ENCODE measurements at places on chromosomes 6 and 20. TPM values are rescaled to one million over a fixed set of nuclear protein-coding genes. Genes with fewer than 3 reads are reported as not detected.

The THEMIS gene
- 25.3 TPM for total RNA-seq

The CAGE1 gene
- total RNA-seq: 0.39 TPM

The TUBB2B gene
- not detected for total RNA-seq

The BPIFB4 gene
- total RNA-seq: not detected

GRCh38 chr6:170279426-170279825, 11.5 kb downstream of the DLL1 start:
- peaks cover 31% of the 10 kb centered on the region for H3K4me1 ChIP-seq
- no peak for DNase-seq
- no peaks in the 10 kb centered on the region for H3K27me3 ChIP-seq
- no peak overlapping the region for H3K27ac ChIP-seq

DNA sequence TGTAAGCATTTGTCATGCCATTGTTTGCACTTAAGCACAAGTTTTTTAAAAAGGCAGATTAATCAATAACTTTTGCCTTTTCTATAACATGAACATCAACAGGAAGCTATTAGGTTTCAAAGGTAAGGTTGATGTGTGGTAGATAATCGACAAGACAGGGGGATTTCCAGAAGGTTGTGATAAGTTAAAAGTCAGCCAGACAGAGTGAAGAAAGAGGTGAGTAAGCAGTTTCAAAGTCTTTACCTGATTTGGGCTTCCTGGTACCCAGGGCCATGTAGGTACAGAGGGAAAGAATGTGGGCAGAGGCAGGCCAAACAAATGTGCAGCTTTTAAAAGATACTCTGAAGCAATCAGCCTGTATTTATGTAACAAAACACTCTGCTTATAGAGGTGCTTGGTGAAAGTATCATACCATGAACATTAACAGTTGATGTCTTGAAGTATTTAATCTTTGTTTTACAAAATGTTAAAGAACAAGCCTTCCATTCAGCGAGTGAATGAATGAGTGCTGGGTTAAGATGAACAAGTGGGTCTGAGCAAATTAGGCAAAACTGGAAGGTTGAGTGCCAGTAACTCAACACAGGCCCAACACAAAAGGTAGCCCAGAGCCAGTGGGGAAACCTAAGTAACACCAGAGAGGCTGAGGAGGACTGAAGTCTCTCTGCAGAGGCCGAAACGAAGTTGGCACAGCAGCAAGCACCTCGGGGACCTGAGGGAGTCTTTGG, 60.2 kb downstream of the LRRC1 start:
- no peaks in the 10 kb centered on the region for H3K36me3 ChIP-seq
- DNase-seq: peak; percentile 39
- peaks cover 3% of the 10 kb centered on the region for H3K4me1 ChIP-seq
- H3K27me3 ChIP-seq: no peaks in the 10 kb centered on the region
- no peak overlapping the region for H3K27ac ChIP-seq

GRCh38 chr20:61300709-61301108, 48.6 kb downstream of the CDH4 start:
- no peaks in the 10 kb centered on the region for H3K36me3 ChIP-seq
- H3K27ac ChIP-seq: no peak overlapping the region
- no peak for DNase-seq
- no peaks in the 10 kb centered on the region for H3K27me3 ChIP-seq
- no peaks in the 10 kb centered on the region for H3K4me1 ChIP-seq
- no peak overlapping the region for H3K4me3 ChIP-seq

- DNase-seq: no peak
- no peak overlapping the region for H3K4me3 ChIP-seq
- no peaks in the 10 kb centered on the region for H3K36me3 ChIP-seq
- H3K4me1 ChIP-seq: no peaks in the 10 kb centered on the region
- no peak overlapping the region for H3K27ac ChIP-seq
Measured at GRCh38 chr6:115838763-115839401, 221.8 kb downstream of the FRK start.

GRCh38 chr6:34791164-34791700, 651 bp upstream of the BLTP3A start:
- DNase-seq: peak; percentile 56
- peaks cover 22% of the 10 kb centered on the region for H3K4me1 ChIP-seq
- H3K27ac ChIP-seq: peak overlapping the region; percentile 73
- peak overlapping the region; percentile 77 for H3K4me3 ChIP-seq
- H3K27me3 ChIP-seq: no peaks in the 10 kb centered on the region

DNA sequence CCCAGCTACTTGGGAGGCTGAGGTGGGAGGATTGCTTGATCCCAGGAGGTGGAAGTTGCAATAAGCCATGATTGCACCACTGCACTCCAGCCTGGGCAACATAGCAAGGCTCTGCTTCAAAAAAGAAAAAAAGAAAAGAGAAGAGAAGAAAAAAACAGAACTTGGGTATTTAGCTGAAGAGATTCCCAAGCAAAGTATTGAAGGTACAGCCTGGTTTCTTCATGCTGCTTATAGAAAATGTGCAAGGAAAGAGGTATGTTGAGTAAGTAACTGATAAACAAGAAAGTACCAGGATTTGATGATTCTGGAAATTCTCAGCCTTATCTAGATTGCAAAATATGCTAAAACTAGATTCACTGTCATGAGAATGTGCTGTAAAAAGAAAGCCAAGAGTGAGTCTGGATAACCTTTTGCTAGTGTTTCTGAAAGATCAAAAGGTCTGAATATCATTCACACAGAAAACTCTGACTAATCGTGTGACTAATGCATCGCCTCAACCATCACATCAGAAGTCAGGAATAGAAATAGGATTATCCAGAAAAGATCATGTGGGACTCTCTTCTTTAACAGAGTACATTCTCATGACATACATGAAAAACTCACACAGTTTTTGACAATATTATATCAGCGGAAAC, 32.4 kb upstream of the NOP56 start:
- no peak overlapping the region for H3K4me3 ChIP-seq
- no peaks in the 10 kb centered on the region for H3K4me1 ChIP-seq
- H3K36me3 ChIP-seq: no peaks in the 10 kb centered on the region
- H3K27ac ChIP-seq: no peak overlapping the region

DNA sequence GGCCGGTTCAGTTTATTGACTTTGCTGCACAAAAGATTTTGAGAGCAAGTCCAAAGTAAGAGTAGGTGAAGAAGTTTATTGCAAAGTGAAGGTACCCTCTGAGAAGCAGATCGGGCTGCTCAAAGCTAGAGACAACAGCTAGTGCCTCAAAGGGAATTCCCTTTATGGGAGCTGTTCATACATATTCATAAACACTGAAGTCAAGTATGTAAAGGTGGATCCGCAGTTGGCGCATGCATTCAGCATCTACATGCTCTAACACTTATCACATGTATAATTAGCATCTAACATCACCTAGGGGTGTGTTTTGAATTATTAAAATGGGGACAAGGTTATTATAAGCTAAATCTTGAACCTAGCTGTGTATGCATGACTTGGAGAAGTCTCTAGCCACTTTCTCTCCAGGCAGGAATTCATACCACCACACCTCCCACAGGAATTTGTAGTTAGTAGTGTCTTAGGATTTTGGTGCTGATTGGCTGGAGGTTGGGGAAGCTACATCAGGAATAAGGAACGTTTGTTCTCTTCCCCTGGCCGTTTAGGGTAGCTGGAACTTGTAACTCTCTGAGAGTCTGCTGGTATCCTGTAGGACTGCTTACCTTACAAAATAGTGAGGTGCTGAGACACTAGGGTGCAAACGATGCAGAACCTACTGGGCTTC, 1633.9 kb downstream of the GRIK2 start:
- no peaks in the 10 kb centered on the region for H3K36me3 ChIP-seq
- H3K4me3 ChIP-seq: no peak overlapping the region
- H3K27me3 ChIP-seq: no peaks in the 10 kb centered on the region
- no peaks in the 10 kb centered on the region for H3K4me1 ChIP-seq

DNA sequence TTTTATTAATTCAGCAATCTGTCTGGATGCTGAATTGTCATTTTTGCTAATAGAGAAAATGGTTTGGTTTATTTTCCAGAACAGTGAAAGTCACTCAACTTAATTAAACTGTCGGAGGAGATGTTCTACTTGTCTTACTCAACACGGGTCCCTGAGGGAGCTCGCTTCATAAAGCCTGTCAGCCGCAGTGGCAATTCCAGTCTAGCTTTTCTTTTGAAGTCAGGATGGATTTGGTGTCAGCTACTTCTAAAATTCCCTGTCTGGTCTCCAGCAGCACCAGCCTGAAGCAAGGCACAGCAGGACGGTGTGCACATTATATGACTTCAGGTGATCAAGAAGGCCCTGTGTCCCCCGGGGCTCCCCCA, 261.5 kb downstream of the SLC24A3 start:
- H3K27ac ChIP-seq: no peak overlapping the region
- DNase-seq: no peak
- H3K36me3 ChIP-seq: no peaks in the 10 kb centered on the region
- no peak overlapping the region for H3K4me3 ChIP-seq

- no peak overlapping the region for H3K4me3 ChIP-seq
- H3K36me3 ChIP-seq: no peaks in the 10 kb centered on the region
- H3K27me3 ChIP-seq: no peaks in the 10 kb centered on the region
Measured at GRCh38 chr6:76779068-76779467, 684.2 kb downstream of the HTR1B start.

DNA sequence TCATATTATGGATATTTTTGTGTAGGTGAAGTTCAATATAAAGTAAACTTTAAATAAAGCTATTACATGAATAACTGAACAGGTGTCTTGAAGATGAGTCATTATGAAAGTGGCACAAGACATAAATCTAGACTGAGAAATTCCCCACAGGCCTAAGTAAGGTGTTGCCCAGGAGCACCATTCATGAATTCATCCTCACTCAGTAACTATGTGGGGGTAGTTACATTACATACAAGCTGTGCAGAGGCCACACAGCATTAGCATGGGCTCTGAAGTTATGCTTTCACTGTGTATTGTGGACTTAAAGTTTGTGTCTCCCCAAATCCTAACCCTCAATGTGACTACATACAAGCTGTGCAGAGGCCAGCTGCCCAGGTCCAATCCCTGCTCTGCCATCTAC, 65.9 kb downstream of the BCAS1 start:
- no peak overlapping the region for H3K4me3 ChIP-seq
- no peaks in the 10 kb centered on the region for H3K27me3 ChIP-seq
- H3K27ac ChIP-seq: no peak overlapping the region
- no peaks in the 10 kb centered on the region for H3K36me3 ChIP-seq

GRCh38 chr6:3987053-3987452, 91.9 kb downstream of the FAM217A start:
- no peaks in the 10 kb centered on the region for H3K27me3 ChIP-seq
- DNase-seq: no peak
- peaks cover 7% of the 10 kb centered on the region for H3K4me1 ChIP-seq
- no peaks in the 10 kb centered on the region for H3K36me3 ChIP-seq
- H3K27ac ChIP-seq: no peak overlapping the region
- no peak overlapping the region for H3K4me3 ChIP-seq

GRCh38 chr6:12403201-12403826, 113.2 kb downstream of the EDN1 start:
- no peak for DNase-seq
- H3K36me3 ChIP-seq: no peaks in the 10 kb centered on the region
- H3K4me1 ChIP-seq: no peaks in the 10 kb centered on the region
- no peak overlapping the region for H3K4me3 ChIP-seq
- H3K27ac ChIP-seq: no peak overlapping the region
- peaks cover 3% of the 10 kb centered on the region for H3K27me3 ChIP-seq

DNA sequence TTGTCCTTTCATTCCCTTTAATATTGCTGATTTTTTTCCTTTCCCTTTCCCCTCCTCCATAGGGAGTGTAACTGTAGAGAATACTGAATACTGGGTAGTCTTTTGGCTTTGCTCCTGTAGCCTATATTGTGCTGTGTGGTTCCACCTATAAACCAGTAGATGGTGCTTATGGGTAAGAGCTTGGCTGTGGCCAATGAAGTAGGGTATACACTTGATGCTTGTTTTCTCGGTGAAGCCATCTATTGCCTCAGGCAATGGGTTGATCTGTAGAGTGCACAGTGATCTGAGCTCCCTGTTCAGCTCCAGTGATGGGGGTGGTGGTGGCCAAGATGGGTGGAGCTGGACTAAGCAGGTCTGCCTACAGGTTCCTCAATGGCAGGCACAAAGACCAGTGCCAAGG, 203.3 kb upstream of the IMPG1 start:
- H3K27ac ChIP-seq: no peak overlapping the region
- no peak overlapping the region for H3K4me3 ChIP-seq
- no peaks in the 10 kb centered on the region for H3K36me3 ChIP-seq
- DNase-seq: no peak
- H3K4me1 ChIP-seq: no peaks in the 10 kb centered on the region
